ENCODE measurements at places on chromosomes 6 and 20.

- DNase-seq, result no peak
Measured at GRCh38 chr20:12264711-12265110, 347.0 kb downstream of the BTBD3 start.

DNA sequence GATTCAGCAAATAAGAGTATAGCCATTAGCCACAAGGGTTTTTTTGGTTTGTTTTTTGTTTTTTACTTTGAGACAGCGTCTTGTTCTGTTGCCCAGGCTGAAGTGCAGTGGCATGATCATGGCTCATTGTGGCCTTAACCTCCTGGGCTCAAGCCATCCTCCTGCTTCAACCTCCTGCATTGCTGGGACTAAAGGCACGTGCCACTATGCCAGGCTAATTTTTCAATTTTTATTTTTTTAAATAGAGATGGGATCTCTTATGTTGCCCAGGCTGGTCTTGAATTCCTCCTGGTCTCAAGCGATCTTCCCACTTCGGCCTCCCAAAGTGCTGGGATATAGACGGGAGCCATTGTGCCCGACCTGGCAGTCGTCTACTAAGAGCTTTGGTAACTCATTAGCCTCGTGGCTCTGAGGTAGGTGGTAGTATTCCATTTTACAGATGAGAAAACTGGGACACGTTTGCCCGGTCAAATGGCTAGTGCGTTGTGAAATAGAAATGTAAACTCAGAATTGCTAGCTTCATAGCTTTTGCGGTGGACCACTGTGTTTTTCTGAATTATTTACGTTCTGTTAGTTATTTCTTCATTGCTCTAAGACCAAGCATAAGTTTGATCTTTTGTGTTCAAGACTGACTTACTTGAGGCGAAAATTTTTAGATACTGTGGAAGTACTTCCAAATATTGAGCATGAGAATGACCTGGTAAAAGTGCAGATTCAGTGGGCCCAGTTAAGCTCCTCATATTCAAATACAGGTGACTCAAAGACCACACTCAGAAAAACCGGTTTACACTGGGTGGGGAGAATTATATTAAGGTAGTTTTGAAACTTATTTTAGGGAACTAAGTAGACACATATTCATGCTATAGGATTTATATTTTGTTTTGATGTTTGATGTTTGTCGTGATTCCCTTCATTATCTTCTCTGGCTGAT, 2.1 kb downstream of the PANK2 start:
- no peak for DNase-seq

GRCh38 chr20:48776306-48776705, 51.5 kb downstream of the PREX1 start:
- DNase-seq, result no peak

- peak; percentile 56 for DNase-seq
Measured at GRCh38 chr20:56440346-56441007, 27.9 kb upstream of the RTF2 start.

DNA sequence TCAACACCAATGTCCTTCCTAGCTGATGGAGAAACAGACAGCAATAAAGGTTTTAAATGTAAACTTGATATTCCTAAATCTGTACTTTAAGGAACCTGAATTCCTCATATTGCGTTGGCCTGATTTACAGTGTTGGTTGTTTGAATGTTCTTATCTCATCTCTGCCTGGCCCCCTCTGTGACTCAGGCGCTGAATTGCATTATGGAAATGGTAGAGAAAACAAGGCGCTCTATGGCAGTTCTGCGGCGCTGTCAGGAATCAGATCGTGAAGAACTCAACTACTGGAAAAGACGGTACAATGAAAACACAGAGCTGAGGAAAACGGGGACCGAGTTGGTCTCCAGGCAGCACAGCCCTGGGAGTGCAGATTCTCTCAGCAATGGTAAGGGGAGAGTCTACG, 32.6 kb upstream of the C20orf144 start:
- DNase-seq, result no peak

GRCh38 chr20:48075591-48076174, 290.4 kb upstream of the SULF2 start:
- no peak for DNase-seq

DNA sequence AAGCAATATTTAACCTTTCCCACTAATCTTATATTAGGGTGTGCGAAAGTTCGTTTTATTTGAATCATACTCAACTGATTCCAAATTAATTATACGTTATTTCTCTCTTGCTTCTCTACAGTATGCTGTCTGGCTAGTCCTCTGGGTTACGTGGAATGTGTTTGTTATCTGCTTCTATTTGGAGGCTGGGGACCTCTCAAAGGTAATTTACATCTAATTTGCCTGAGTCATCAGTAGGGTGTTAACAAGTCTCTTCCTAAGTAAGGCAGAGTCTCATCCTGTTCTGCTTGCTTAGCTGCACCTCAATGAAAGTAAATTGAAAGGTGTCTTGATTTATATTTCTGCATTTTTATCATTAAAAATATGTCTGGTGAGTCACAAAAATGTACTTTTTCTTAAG, 551.5 kb downstream of the NKAIN2 start:
- no peak for DNase-seq

DNA sequence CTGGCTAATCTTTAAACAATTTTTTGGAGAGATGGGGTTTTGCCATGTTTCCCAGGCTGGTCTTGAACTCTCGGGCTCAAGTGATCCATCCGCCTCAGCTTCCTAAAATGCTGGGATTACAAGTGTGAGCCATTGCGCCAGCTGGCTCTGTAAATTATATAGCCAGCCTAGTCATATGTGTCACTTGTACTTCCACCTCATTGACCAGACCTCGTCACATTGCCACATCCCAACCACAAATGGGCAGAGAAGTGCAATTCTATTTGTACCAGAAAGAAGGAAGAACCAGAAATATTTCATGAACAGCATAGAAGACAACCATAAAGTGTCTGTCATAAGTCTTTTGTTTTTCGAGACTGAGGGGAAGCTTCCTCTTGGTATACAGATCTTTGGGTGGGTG, 304.9 kb upstream of the RNF24 start:
- DNase-seq, result no peak

GRCh38 chr20:35005463-35005961, 49.8 kb downstream of the MYH7B start:
- DNase-seq, result no peak

DNA sequence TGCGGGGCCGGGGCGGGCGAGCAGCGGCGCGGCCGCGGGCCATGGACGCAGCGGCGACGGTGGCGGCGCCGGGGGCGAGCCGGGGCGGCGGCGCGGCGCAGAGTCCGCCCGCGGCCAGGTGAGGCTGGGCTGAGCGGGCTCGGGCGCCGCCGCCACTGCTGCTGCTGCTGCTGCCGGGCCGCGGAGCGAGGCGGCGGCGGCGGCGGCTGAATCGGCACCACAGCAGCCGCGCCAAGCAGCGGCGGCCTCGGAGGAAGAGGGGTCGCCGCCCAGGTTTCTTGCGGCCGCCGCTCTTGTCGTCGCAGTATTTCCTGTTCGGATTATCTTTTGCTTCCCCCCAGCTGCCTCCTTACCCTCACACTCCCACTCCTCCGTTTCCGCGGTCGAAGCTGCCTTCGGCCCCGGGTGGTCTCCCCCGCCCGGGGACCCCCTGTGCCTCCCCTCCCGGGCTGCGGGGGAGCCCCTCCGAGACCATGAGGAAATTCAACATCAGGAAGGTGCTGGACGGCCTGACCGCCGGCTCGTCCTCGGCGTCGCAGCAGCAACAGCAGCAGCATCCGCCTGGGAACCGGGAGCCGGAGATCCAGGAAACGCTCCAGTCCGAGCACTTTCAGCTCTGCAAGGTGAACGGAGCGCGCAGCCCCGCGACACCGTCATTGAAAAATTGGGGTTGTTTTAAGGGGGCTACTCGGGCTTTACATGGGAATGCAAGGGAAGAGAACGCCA, at the start of gene STXBP5:
Gene STXBP5 (plus strand): TSS at position 358 of the 726 bp plus-strand sequence. CDS start 116 bp downstream, at position 474.
- DNase-seq, result peak; percentile 39

- DNase-seq, result no peak
Measured at GRCh38 chr20:15278041-15278440, 940.6 kb upstream of the FLRT3 start.

GRCh38 chr6:68400396-68400795, 234.7 kb upstream of the ADGRB3 start:
- DNase-seq, result no peak

GRCh38 chr6:135796643-135797305, 54.7 kb upstream of the PDE7B start:
- no peak for DNase-seq

GRCh38 chr6:143642403-143642802, 35.4 kb upstream of the PHACTR2 start:
- no peak for DNase-seq

DNA sequence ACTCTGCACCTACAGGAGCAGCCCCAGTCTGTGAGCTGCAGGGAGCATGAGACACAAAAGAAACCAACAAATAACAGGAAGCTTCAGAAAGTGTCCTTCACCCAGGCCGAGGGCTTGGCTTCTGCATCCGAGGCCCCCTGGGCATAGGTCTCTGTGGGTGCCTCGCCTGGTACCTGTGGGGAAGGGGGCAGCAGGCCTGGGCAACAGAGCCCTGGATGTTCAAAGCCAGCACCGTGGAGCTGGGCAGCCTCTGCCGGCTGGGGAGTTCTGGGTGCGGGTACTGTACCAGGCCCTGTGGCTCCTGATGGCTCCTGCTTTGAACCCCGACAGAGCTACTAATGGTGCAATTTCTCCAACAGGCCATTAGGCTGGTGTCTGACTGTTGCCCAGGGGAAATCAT, 55.7 kb downstream of the TMEM242 start:
- no peak for DNase-seq

DNA sequence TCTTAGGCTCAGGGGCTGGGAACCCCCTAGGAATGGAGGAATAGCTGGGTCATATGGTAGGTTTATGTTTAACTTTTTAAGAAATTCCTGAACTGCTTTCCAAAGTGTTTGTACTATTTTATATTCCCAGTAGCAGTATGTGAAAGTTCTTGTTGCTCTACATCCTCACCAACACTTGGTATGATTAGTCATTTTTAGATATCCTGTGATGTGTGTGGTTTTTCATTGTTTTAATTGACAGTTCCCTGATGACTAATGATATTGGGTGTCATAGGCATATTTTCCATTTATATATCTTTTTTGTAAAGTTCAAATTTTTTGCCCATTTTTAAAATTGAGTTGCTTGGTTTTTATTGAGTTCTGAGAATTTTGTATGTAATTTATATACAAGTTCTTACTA, 72.3 kb downstream of the SLC16A10 start:
- DNase-seq, result no peak

DNA sequence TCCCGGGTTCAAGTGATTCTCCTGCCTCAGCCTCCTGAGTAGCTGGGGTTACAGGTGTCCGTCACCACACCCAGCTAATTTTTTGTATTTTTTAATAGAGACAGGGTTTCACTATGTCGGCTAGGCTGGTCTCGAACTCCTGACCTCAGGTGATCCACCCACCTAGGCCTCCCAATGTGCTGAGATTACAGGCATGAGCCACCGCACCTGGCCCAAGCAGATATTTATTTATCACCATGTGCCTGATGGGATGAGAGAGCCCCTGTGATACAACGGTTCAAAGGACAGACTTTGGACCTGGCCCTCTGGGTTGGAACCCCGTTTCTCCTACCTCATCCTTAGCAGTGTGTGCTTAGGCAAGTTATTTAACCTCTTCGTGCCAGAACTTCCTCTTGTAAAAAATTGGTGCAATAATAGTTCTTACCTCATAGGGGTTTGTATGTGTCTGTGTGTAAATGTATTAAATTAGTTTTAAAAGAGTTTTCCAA, 19.2 kb upstream of the STK38 start:
- no peak for DNase-seq

GRCh38 chr20:43987531-43987930, 72.9 kb downstream of the TOX2 start:
- DNase-seq, result no peak

DNA sequence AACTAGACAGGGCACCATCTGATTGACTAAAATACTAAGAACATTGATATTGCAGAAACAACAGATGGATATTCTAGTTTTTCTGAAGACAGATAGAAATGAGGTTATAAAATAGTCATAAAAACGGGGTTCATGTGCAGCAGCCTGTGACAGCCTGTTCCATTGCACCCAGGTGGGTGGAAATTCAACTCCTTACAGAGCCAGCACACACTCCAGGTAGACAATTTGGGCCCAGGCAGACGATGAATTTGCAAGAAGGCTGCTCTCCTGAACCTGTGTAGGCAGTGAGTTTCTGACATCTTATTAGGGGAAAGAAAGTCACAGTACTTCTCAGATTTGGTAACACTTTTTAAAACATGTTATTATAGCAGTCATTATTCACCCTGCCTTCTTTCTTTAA, 414.1 kb downstream of the PHF3 start:
- DNase-seq, result no peak

DNA sequence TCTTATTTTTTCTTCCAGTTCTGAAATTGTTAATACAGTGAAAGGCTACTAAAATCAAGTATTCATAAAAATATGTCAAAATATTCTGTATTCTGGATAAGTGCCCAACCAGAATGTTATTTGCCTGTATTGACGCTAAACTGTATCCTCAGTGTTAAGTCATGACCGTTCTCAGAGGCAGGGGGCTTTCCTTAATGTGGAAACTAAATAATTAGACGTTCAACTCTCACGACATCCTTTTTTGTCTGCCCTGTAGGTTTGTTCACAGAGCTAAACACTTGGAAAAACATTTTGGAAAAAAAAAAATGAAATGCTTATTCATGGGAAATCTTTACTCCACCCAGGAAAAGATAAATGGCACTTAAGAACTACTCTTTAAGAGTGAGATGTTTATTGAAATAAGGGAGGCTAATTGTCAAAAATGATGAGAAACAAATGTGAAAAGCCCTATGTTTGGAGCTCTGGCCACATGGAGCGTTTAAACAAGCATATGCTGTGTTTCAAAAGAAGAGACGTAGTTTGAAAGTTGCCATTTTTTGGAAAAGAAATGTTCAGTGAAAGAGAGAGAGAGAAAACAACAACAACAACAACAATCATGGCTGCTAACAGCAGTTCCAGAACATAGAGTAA, 453.1 kb upstream of the MARCKS start:
- DNase-seq, result no peak

- DNase-seq, result no peak
Measured at GRCh38 chr6:36263390-36264000, 6.4 kb upstream of the PNPLA1 start.

- no peak for DNase-seq
Measured at GRCh38 chr20:24654425-24654824, 185.0 kb downstream of the SYNDIG1 start.

- DNase-seq, result no peak
Measured at GRCh38 chr6:90049295-90049694, 155.0 kb downstream of the GJA10 start.

GRCh38 chr6:42532038-42532669, 31.7 kb upstream of the UBR2 start:
- no peak for DNase-seq

- no peak for DNase-seq
Measured at GRCh38 chr6:37406726-37407341, 26.2 kb upstream of the CMTR1 start.

GRCh38 chr6:69693762-69694161, 103.0 kb downstream of the LMBRD1 start:
- no peak for DNase-seq

GRCh38 chr20:52031206-52031562, 160.4 kb downstream of the ZFP64 start:
- DNase-seq, result no peak

- DNase-seq, result peak; percentile 23
Measured at GRCh38 chr6:169589293-169589692, 112.5 kb downstream of the WDR27 start.

- no peak for DNase-seq
Measured at GRCh38 chr6:42275376-42276033, 57.8 kb upstream of the MRPS10 start.

GRCh38 chr6:168967281-168967925, 286.2 kb downstream of the THBS2 start:
- no peak for DNase-seq

Measured in stimulated activated CD4-positive, alpha-beta T cell treated with anti-CD3 and anti-CD28 coated beads, Interleukin-2, amount 100 ng/mL, for 24 hours (primary cell).